Heart left ventricle (tissue), 16 donors: ENCODE measurements at places on chromosomes 13 and 19. TPM values are rescaled to one million over a fixed set of nuclear protein-coding genes. Genes with fewer than 3 reads are reported as not detected.

- peak; percentile 27 for DNase-seq
These were observed 491 bp downstream of the ZNF525 start for GRCh38 chr19:53365899-53366493.

- no peak for DNase-seq
These were observed 44.1 kb downstream of the UBL3 start for GRCh38 chr13:29805994-29806979.

DNA sequence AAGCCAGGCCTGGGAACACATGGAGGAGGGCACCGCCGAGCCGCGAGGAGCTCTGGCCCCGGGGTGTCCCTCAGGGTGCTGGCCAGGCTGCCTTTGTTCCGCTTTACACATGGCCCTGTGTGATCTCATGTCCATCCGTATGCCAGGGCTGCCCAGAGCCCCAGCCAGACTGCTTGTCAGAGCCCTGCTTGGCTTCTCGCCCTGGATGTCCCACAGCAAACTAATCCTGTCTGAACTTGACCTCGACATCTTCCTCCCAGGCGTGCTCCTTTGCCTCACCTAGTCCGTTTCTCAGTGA is 14.3 kb downstream of the BCKDHA start:
- DNase-seq, result peak; percentile 85

DNA sequence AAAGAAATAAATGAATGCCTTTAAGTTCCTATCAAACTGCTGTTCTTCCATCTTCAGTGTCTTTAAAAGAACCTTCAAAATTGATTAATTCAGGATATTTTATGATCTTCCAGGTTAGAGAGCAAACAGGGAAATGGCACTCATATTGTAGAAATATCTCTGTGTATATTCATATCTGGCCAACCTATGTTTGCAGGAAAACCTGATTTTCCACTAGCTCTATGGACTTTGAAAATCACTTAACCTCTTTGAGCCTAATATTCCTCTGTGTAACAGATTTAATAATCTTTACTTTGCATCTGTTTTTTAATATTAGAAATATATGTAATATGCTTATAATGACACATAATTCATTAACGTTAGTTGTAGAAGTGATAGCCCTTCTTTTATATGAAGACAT is 227.7 kb upstream of the ATXN8OS start:
- no peak for DNase-seq

DNA sequence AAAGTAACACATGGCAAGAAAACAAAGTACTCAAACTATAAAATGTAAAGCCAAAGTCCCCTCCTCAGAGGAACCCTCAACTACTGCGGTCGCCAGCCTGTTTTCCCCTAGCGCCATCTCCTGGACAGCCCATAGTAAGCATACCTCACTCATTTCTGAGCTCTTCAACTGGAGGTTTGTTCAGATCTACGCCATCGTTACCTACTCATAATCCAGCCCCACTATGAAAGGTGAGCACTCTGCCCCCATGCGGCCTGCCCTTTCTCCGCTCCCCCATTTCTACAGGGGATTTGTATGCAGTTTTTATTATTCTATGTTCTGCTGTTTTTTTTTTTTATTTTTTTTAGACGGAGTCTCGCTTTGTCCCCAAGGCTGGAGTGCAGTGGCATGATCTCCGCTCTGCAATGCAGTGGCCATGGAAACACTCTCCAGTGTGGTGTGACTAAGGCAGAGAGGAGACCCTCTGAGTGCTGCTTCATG is 26.2 kb downstream of the OPA3 start:
- peak; percentile 40 for DNase-seq

- peak; percentile 71 for DNase-seq
These were observed 135.2 kb downstream of the TSHZ3 start for GRCh38 chr19:31214086-31214485.

DNA sequence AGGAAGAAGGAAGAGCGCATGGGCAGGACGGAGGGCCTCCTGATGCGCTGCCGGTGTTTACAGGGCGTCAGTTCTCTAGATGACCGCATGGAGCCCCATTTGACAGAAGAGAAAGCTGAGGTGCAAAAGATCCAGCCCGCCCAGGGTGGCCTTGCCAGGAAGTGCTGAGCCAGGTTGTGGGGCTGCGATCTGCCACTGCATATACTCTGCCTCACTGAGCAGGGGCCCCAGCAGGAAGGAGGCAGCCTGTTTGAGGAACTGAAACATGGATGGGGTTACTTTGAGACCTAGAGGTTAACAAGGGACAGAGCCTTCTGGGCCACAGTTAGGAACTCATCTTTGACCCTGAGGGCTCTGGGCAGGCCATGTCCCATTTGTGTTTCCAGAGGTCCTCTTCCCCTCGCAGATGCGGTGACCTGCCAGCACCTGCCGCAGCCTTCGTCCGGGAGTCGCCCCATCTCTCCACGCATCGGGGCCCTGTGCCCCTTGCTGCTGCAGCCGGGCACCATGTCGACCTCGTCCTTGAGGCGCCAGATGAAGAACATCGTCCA is 3.2 kb downstream of the EPN1 start:
- DNase-seq, result peak; percentile 78

Gene RGS9BP
- total RNA-seq, result 4.2 TPM

- no peak for DNase-seq
These were observed 7.5 kb upstream of the PDCD5 start for GRCh38 chr19:32573492-32573794.

Gene SULT2B1
- total RNA-seq, result not detected

Gene ADAMTSL5
- total RNA-seq, result 38.2 TPM

Gene SMIM44
- total RNA-seq, result not detected

Gene SSC5D
- 3.8 TPM for total RNA-seq

Gene S1PR5
- total RNA-seq, result not detected

Gene KMT5C
- total RNA-seq, result 6.1 TPM

- no peak for DNase-seq
These were observed 24.9 kb upstream of the DPP9 start for GRCh38 chr19:4748589-4748988.

- DNase-seq, result no peak
These were observed 168.8 kb upstream of the ZNF507 start for GRCh38 chr19:32176591-32176990.

DNA sequence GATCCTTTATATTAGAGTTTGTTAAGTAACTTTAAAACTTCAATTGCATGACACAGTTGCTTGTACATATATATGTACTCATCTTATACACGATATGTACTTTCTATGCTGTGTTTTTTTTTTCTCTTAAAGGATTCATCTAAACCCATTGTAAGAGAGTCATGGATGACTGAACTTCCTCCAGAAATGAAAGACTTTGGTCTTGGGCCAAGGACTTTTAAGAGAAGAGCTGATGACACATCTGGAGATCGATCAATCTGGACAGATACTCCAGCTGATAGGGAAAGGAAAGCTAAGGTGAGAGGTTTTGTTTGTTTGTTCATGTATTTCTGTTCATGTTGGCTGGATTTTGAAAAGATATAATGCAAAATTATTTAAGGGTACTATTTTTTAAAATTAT is 26.0 kb downstream of the GPALPP1 start:
- no peak for DNase-seq

GRCh38 chr19:27776020-27776419 is 1436.9 kb downstream of the UQCRFS1 start:
- DNase-seq, result no peak

DNA sequence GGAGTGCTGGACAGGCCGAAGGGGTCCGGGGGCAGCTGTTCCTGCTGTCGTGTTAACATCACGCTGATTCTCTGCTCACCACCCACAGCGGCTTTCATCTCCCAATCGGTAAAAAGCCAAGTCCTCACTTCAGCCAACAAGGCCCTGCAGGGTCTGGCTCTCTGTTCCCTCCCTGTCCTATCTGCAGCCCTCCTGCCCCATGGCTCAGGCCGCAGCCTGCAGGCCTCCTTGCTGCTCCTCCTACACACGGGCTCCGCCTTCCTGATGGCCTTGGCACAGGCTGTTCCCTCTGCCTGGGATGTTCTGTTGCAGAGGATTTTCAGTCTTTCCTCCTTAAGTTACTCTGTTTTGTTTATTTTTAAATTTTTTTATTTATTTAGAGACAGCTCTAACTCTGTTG is 22.2 kb downstream of the FUZ start:
- peak; percentile 48 for DNase-seq

DNA sequence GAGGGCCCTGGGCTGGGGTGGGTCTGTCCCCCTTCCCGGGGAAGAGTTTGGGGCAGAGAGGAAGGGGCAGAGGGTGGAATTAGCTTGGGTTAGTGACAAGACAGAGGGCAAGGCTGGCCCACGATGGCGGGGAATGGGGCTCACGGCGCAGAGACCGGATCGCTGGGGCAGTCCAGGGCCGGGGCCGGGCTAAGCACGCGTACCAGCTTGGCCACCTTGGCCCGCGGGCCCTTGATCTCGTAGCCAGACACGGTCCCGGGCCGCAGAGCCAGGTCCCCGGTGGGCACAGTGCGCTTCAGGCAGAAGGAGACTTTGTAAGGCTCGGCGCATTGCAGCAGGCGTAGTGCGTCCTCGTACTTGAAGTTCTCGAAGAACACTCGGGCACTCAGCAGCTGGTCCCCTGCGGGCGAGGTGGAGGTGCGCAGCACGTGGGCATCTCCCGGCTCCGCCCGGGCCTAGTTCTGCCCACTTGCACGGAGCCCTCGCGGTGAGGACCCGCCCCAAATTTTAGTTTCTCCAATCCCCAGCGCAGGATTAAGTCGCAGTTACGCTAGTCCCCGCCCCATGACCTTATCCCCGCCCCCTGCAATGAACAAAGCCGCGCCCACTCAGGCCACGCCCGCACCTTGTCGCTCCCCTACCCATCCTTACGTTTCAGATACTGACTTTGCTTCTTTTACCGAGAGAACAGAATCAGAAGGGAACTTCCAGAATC is 8.6 kb upstream of the HIPK4 start:
- no peak for DNase-seq

DNA sequence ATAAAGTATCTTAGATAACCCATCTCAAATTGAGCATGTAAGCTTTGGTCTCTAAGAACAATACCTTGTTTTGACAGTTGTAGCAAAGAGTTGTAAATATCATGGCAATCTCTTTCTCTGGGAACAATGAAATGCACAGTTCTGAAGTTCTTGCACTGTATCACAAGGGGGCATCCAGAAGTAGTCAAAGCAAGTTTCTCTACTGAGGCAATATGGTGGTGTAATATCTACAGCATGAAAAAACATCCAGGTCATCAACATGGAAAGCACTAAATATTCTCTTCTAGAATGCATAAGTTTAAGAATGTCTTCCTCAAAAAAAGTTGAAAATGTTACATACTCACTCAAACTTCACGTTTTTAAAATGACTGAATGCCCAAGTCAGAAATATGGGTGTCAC is 19.6 kb downstream of the MTMR6 start:
- no peak for DNase-seq

GRCh38 chr13:95235199-95235756 is 66.0 kb downstream of the ABCC4 start:
- DNase-seq, result no peak

- no peak for DNase-seq
These were observed 24.4 kb downstream of the LTBP4 start for GRCh38 chr19:40625406-40626120.

DNA sequence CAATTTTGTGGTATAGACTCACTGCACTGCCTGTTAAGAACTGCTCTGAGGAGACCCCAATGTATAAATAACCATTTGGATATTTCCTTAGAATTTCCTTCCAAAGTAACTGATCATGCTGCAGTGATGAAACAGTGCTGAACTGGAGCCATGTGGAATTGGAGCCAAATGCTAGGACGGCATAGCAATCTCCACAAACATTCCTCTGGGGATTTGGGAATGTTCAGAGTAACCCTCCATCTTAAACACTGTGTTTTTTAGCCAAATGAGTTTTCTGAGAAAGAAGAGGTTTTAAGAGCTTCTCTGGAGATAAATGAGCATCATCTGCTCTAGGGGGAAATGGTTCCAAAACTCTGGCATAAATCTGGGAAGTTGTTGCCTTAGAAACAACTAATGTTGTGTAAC is 98.2 kb downstream of the OLFM4 start:
- DNase-seq, result no peak

- DNase-seq, result no peak
These were observed 13.1 kb upstream of the ZNF888 start for GRCh38 chr19:52936151-52936953.

- no peak for DNase-seq
These were observed 501.5 kb downstream of the SUCLA2 start for GRCh38 chr13:47499358-47500150.

- no peak for DNase-seq
These were observed 14.4 kb upstream of the PLEKHF1 start for GRCh38 chr19:29650772-29651387.

Gene PCDH8
- total RNA-seq, result not detected

DNA sequence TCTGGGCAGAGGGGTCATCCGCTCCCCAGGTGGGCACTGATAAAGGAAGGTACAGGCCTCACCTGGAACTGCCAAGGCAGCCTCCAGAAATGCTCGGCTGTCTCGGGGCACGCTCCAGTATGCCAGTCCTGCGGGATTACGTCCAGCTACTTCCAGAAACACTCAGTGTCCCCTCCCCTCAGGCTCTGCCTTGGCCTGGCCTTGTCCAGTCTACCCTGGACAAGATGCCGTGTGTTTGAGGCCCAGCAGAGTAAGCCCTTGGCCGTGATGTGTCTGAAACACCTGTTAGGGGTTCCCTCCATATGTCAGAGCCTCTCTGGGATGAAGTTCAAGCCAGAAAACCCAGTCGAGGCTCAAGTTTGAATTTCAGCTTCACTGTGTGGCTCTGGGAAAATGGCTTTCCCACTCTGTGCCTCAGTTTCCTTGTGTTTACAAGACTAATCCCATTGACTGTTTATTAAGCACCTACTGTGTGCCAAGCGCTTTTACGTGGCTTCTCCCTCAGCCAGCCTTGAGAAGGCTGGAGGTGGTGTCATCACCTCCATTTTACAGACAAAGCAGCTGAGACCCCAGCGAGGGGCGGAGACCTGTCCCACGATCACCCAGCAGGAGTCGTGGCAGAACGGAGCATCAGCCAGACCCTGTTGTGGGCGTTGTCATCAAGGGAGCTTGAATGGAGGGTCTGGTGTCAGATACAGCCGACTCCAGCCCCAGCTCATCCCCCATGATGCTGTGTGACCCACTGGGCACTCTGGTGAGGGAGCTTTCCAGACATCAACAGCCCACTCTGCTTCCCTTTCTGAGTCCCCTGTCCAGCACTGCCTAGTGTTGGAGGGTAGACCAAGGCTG is 2.0 kb upstream of the PIK3R2 start:
- no peak for DNase-seq

- DNase-seq, result no peak
These were observed 3.7 kb upstream of the AKAP8L start for GRCh38 chr19:15422296-15423075.

Gene C19orf67
- total RNA-seq, result not detected

Gene OR10H1
- total RNA-seq, result not detected

GRCh38 chr19:46353730-46354528 is 7.0 kb downstream of the PPP5C start:
- DNase-seq, result no peak

DNA sequence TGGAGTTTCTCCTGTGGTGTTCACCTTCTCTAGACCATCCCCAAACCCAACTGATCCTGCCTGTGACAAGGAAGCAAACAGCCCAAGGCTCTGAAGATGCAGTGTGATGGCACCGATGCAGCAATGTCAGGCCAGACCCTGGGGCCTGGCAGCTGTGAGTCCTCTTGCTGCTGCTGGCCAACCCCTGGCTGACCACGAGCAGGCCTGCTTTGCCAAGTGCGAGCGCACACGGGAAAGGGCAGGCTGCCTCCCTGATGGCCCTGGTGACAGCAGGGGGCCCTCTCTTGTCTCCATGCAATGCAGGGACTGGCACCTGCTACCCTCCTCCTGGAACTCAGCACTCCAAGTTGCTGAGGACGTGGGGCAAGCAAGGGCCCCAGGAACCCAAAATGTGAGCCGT is 5.4 kb upstream of the VSTM2B start:
- DNase-seq, result no peak

- DNase-seq, result no peak
These were observed 157.0 kb downstream of the KDM4B start for GRCh38 chr19:5125797-5126497.

Gene TMEM255B
- total RNA-seq, result 1.4 TPM
